ENCODE measurements at places on chromosomes 1 and 21.

- no peak for DNase-seq
Measured at GRCh38 chr21:16587141-16587581, 857.4 kb downstream of the USP25 start.

DNA sequence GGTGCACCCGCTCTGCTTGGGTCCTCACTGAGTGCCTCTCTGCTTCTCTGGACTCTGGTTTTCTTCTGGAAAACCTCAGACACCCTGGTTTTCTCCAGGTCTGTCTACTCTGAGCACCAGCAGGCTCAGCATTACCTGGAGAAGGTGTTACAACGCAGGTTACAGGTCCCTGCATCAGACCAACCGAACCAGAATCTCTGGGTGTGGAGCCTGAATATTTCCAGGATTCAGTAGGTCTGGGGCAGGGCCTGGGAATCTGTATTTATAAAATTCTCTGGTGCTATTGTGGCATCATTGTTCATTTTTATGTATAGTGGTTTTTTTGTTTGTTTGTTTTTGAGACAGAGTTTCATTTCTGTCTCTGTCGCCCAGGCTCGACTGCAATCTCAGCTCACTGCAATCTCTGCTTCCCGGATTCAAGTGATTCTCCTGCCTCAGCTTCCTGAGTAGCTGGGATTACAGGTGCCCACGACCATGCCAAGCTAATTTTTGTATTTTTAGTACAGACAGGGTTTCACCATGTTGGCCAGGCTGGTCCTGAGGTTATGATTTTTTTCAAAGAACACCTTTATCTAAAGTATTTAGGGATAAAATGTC lies 1.5 kb upstream of the SLC30A2 start:
- no peak for DNase-seq

- DNase-seq: no peak
Measured at GRCh38 chr1:50936321-50936720, 23.7 kb downstream of the FAF1 start.

GRCh38 chr1:232456714-232457113 lies 173.2 kb downstream of the SIPA1L2 start:
- no peak for DNase-seq

DNA sequence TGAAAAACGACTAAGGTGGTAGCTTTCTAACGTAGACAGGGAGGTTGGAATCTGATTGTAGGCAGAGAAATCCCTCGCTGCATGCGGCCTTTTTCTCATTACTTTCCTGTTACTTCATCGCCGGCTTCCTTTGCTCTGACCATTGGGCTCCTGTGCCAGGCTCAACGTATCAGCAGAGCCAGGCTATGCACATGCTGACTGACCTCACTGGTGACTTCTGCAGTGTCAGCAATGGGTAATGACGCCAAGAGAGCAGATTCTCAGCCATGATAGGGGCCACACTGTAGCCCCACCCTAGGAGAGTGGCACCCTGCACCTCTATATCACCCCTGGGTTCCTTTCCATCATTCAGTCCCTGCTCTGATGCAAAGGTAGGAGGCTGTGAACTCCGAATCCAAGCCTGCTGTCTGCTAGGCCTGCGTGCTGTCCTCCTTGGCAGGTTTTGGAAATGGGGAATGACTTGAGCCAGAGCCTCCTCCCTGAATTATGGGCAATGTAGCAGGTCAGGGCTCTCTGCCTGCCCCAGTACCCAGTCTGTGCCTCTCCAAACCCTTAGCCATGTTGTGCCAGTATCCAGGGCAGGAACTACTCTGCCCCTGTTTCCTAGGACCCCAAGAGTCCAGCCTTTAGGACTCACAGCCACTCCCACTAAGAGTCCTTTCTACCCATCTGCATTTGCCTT lies 11.4 kb downstream of the PPFIA4 start:
- no peak for DNase-seq

DNA sequence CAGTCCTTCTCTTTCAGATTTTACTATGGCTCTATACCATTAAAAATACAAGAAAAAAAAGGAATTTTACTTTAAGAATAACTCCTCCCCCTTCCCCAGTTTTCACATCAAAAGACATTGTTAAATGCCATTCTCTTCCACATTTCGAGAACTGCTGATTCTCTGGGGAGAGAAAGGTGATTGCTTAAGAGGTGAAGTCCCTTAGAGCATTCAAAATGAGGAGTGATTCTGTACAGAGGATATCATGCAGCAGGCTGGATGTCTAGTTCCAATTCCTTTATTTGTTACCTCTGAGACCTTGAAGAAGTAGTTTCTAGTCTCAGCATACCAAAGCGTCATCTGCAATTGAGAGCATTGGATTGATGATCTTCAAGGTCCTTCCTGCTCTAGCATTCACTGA lies 46.9 kb downstream of the FMO3 start:
- DNase-seq: no peak

DNA sequence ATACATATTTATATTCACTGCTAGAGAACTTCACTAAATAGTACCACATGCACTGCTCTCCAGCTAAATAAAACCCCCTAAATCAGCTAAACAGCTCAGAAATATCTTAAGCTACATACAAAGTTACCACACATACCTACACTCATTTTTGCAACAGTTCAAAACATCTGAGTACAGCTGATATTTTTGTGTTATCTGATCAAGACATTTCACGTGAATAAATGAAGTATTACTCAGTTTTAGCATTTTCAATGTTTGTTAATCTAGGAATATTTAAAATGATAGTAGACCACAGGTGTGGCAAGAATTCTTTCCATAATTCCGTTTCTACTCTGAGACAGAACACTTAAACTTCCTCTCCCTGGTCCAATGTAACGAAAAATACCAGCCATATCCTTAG lies 20.8 kb downstream of the EVI5 start:
- no peak for DNase-seq

- no peak for DNase-seq
Measured at GRCh38 chr1:33908324-33908956, 44.6 kb downstream of the HMGB4 start.

DNA sequence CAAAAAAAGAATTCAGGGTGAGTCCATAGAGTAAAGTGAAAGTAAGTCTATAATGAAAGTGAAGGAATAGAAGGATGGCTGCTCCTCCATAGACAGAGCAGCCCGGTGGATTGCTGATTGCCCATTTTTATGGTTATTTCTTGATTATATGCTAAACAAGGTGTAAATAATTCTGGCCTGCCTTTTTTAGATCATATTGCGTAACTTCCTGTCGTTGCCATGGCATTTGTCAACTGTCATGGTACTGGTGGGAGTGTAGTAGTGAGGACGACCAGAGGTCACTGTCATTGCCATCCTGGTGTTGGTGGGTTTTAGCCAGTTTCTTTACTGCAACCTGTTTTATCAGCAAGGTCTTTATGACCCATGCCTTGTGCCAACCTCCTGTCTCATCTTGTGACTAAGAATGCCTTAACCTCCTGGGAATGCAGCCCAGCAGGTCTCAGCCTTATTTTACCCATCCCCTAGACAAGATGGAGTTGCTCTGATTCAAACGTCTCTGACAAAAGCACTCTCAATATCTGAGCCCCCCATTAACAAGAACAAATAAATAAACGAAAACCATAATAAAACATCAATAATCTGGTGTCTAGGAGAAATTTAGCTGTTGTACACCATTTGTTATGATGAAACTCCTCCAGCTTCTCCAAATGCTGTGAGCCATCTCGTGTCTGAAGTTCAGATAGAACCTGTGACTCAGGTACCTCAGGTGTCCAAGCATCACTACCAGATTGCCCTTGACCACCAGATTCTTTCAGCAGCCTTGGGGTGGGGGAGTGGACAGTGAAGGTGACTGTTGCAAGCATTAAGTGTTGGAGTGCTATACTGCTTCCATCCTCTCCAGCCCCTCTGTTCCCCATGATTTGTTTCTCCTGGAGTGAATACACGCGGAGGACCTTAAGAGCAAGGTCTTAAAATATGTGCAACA lies 36.0 kb downstream of the EBNA1BP2 start:
- no peak for DNase-seq

GRCh38 chr1:112285316-112285715 lies 110.7 kb upstream of the CTTNBP2NL start:
- no peak for DNase-seq

GRCh38 chr1:164702664-164703063 lies 143.7 kb downstream of the PBX1 start:
- no peak for DNase-seq

GRCh38 chr1:23905461-23906025 lies 7.6 kb downstream of the CNR2 start:
- DNase-seq: no peak

DNA sequence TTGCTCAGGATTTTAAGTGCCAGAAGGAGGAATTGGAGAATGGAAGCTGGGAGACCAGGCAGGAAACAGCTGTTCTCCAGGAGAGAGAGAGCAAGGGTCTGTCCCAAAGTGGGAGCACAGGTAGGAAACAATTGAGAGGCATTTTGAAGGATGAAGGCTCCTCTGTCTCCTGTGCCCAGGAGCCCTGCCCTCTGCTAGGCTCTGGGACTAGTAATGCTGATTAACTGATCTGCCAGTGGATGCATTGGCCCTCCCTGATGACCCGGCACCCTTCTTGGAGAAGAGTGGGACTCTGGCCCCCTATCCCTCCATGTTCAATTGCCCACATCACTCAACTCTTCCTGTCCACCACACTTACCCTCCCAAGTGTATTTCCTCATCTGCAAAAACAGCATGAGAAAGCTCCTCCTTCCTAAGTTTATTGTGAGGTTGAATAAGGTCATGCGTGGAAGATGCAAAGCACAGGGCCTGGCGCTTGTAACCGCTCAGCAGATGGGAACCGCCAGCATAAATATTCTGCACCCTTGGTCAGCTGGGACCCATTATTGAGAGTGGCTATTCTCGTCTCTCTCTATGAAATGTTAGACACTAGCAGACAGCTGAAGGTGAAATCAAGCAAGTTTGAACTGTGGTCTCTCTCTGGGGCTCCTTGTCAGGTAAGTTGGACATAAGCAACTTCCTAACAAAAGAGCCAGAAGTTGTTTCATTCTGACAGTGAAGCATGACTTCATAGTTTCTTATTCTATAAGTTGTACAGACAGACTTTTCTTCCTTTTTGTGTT lies 63.0 kb upstream of the ANGPTL1 start:
- no peak for DNase-seq

DNA sequence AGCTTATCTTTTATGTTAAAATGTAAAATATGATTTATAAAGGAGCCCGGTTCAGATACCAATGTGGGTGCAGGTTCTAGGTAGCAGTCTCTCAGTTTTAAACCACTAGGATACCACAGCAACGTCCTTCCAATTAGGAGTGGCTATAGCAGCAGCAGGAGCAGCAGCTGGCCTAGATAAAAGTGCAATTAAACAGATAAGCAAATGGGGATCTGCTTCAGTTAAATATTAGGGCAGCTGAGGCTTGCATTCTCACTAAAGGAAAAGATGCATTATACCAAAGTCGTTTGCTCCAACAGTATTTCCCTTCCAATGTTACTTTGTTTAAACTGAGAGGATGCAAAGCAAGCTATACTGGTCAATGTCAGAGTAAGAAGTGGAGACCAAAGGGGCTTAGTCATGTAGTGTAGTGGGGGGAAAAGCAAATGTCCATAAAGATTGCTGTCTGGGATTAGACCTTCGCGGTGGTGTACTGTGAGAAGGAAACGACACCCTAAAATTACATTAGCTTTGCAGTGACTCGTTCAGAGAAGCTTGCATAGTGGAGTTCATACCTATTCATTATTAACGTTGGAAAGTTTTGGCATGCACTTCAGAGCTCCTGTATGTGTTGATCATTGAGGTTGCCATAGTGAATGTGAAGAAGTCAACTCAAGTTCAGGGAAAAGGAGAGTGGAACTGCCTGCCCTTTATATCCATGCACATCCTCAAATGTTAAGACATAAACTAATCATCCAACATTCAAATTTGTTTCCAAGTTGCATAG lies 272.2 kb downstream of the VAV3 start:
- no peak for DNase-seq

DNA sequence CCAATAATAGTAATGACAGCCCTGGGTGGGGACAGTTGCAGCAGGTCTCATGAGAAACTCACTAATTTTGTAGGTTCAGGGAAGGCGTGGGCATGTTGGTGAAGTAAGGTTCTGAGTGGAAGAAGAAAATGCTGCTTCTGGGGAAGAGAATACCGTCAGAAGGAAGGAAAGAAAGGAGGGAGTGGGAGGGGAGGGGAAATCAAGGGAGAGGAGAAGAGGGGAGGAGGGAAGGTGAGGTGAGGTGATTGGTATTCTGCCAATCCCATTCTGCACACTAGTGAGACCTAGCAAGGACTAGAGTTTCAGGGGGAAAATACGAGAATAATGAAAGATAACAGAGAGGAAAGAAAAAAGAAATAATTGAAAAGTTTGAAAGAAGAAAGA lies 32.4 kb upstream of the MGST3 start:
- DNase-seq: no peak

DNA sequence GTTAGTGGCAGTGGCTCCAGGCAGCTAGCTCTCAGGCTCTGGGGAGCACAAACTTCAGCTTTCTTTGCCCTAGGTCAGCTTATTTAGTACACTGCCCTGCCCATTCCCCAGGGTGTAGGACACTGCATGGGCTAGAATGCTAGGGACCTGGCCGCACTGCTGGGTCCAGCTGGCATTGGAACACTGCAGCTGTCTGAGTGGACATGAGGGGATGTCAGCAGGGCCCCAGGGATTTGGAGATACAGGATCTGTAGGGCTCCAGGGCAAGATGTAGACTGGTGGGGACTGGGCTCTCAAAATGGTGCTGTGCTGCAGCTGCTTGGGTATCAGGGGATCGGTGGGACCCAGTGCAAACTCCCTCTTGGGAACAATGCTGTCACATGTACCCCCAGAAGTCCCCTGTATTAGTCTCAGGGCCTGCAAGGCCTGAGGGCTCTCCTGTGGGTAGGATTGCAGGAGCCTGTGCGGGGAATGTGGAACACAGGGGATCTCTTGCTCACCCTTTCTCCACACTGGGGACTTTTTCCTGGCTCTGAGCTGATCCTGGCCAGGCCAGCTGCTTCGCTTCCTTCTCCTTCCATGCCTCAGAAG lies 25.2 kb upstream of the TTC22 start:
- DNase-seq: no peak

- DNase-seq: no peak
Measured at GRCh38 chr1:200364831-200365230, 45.0 kb downstream of the ZNF281 start.

DNA sequence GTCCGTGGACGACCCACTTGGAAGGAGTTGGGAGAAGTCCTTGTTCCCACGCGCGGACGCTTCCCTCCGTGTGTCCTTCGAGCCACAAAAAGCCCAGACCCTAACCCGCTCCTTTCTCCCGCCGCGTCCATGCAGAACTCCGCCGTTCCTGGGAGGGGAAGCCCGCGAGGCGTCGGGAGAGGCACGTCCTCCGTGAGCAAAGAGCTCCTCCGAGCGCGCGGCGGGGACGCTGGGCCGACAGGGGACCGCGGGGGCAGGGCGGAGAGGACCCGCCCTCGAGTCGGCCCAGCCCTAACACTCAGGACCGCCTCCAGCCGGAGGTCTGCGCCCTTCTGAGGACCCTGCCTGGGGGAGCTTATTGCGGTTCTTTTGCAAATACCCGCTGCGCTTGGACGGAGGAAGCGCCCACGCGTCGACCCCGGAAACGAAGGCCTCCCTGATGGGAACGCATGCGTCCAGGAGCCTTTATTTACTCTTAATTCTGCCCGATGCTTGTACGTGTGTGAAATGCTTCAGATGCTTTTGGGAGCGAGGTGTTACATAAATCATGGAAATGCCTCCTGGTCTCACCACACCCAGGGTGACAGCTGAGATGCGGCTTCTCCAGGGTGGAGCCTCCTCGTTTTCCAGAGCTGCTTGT lies 32.4 kb downstream of the PRMT2 start:
- no peak for DNase-seq
